ENCODE measurements at places on chromosomes 6 and 20. TPM values are rescaled to one million over a fixed set of nuclear protein-coding genes. Genes with fewer than 3 reads are reported as not detected.

PDYN gene
- total RNA-seq, result not detected

ANKRD66 gene
- total RNA-seq, result not detected

RIPPLY2 gene
- total RNA-seq, result not detected

SERAC1 gene
- 6.9 TPM for total RNA-seq

SLX4IP gene
- total RNA-seq, result 4.3 TPM

LPA gene
- total RNA-seq, result not detected

FIG4 gene
- 19.3 TPM for total RNA-seq

SSTR4 gene
- total RNA-seq, result not detected

THBS2 gene
- total RNA-seq, result 171 TPM

KHDC3L gene
- total RNA-seq, result not detected

SLC12A5 gene
- total RNA-seq, result not detected

PTGIS gene
- 0.62 TPM for total RNA-seq

EFCAB8 gene
- total RNA-seq, result 1.1 TPM

PGC gene
- not detected for total RNA-seq

VSTM2L gene
- 0.31 TPM for total RNA-seq

ZNF341 gene
- total RNA-seq, result 1.5 TPM

RAB5IF gene
- total RNA-seq, result 120 TPM

DUSP22 gene
- total RNA-seq, result 31.8 TPM

PLCG1 gene
- 56.1 TPM for total RNA-seq

FAM83B gene
- not detected for total RNA-seq

SAMD3 gene
- total RNA-seq, result not detected

SLC22A7 gene
- total RNA-seq, result not detected

C4B gene
- total RNA-seq, result 0.73 TPM

TUBB2B gene
- 152 TPM for total RNA-seq

YTHDF1 gene
- 30.0 TPM for total RNA-seq

C6orf163 gene
- total RNA-seq, result 2.4 TPM

NHLRC1 gene
- total RNA-seq, result 3.6 TPM

MTFR2 gene
- 5.2 TPM for total RNA-seq

TSHZ2 gene
- total RNA-seq, result not detected

KHDC1 gene
- not detected for total RNA-seq

ATP6V1G2 gene
- total RNA-seq, result 0.73 TPM

MYB gene
- 0.33 TPM for total RNA-seq

PDE7B gene
- 10.0 TPM for total RNA-seq
